Calu3 (cell line): ENCODE measurements at places on chromosomes 1 and 21. TPM values are rescaled to one million over a fixed set of nuclear protein-coding genes. Genes with fewer than 3 reads are reported as not detected.

GRCh38 chr1:25662061-25662460 is 45.5 kb downstream of the MAN1C1 start:
- H3K4me3 ChIP-seq: no peak overlapping the region
- no peaks in the 10 kb centered on the region for H3K36me3 ChIP-seq
- H3K27me3 ChIP-seq: peaks cover 43% of the 10 kb centered on the region
- peaks cover 12% of the 10 kb centered on the region for H3K4me1 ChIP-seq

The MROH9 gene
- total RNA-seq: not detected in 2 replicates

- no peaks in the 10 kb centered on the region for H3K36me3 ChIP-seq
- peak; percentile 53 for DNase-seq
- peak overlapping the region; percentile 94 for H3K27ac ChIP-seq
- no peaks in the 10 kb centered on the region for H3K27me3 ChIP-seq
- peaks cover 52% of the 10 kb centered on the region for H3K4me1 ChIP-seq
- H3K4me3 ChIP-seq: peak overlapping the region; percentile 42
These were observed 50.5 kb upstream of the PRRC2C start for GRCh38 chr1:171434717-171435346.

DNA sequence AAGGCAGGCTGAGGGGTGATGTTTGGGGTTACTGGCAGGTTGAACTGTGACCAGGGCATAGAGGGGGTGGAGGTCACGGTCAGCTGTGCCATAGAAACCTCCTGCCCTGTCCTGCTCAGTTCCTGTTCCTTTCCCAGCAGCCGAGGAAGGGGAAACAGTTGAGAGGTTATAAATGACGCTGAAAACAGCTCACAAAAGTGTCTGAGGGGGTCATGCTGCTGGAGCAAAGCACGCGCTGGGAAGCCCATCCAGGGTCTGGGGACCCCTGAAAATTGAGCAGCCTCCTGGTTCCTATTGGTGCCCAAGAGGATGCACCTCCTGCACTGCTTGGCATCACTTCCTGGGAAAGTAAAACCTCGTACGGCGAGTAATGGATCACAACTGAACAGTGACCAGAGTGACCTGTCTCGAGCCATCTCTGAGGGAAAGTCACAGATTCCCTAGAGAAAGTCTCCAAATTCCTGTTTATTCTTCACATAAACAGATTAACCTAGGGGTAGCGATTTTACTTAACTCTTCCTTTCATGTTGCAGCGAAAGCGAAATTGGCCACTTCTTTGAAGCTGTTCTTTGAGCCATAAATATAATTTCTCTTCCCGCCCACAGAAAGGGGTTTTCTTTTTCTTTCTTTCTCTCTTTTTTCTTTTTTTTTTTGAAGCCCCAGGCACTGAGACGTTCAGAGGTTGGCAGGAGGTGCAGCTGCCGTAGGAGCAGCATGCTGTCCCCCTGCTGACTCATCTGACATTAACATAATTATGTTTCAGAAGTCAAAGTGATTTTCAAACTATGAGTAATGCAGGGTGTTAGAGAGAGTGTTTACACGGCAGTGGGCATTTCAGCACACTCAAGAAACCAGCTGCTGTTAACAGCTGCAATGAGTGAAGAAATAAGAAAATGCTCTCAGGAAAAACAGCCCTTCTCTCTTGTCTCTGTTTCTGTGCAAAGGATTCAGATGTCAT is 41.8 kb upstream of the ATF3 start:
- peak; percentile 50 for DNase-seq
- H3K4me1 ChIP-seq: peaks cover 17% of the 10 kb centered on the region
- H3K27ac ChIP-seq: peak overlapping the region; percentile 66
- no peaks in the 10 kb centered on the region for H3K27me3 ChIP-seq
- H3K36me3 ChIP-seq: peaks cover 10% of the 10 kb centered on the region
- peak overlapping the region; percentile 64 for H3K4me3 ChIP-seq

DNA sequence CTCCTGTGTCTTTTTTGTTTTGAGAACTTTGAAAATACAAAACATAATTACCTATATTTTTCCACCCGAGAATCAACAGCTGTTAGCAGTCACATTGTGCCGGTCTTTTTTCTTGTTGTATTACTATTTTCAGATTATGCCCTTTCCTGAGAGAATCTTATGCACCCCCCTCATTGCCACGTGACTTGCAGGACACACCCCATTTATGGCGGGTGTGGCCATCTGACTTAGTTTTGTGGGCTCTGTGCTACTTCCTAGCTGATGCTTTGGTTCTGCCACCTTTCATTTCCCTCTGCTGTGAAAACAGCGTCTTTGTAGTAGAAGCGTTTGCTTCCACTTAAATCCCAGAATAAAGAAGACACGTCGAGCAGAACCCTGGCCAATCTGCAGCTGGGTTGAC is 82.8 kb upstream of the SOX13 start:
- no peaks in the 10 kb centered on the region for H3K36me3 ChIP-seq
- H3K27ac ChIP-seq: no peak overlapping the region
- no peaks in the 10 kb centered on the region for H3K4me1 ChIP-seq
- H3K4me3 ChIP-seq: no peak overlapping the region

- H3K36me3 ChIP-seq: peaks cover 36% of the 10 kb centered on the region
- no peak for DNase-seq
- no peak overlapping the region for H3K27ac ChIP-seq
- no peak overlapping the region for H3K4me3 ChIP-seq
These were observed 16.0 kb downstream of the RRP1 start for GRCh38 chr21:43805275-43805800.

- H3K36me3 ChIP-seq: no peaks in the 10 kb centered on the region
- no peaks in the 10 kb centered on the region for H3K27me3 ChIP-seq
- peak; percentile 38 for DNase-seq
These were observed 35.7 kb upstream of the SUCO start for GRCh38 chr1:172497230-172497629.

GRCh38 chr1:225733254-225733653 is 44.4 kb upstream of the SRP9 start:
- no peaks in the 10 kb centered on the region for H3K27me3 ChIP-seq
- H3K27ac ChIP-seq: no peak overlapping the region
- no peak overlapping the region for H3K4me3 ChIP-seq
- no peak for DNase-seq
- peaks cover 29% of the 10 kb centered on the region for H3K4me1 ChIP-seq
- no peaks in the 10 kb centered on the region for H3K36me3 ChIP-seq

The AADACL3 gene
- total RNA-seq: not detected in 2 replicates

- peaks cover 20% of the 10 kb centered on the region for H3K27me3 ChIP-seq
- peaks cover 3% of the 10 kb centered on the region for H3K36me3 ChIP-seq
- DNase-seq: no peak
- peaks cover 24% of the 10 kb centered on the region for H3K4me1 ChIP-seq
These were observed 123.1 kb upstream of the ADAR start for GRCh38 chr1:154730986-154731489.

The SLAMF9 gene
- not detected in 2 replicates for total RNA-seq

- H3K27ac ChIP-seq: peak overlapping the region; percentile 97
- peaks cover 11% of the 10 kb centered on the region for H3K36me3 ChIP-seq
- no peaks in the 10 kb centered on the region for H3K27me3 ChIP-seq
- peaks cover 48% of the 10 kb centered on the region for H3K4me1 ChIP-seq
- DNase-seq: no peak
- no peak overlapping the region for H3K4me3 ChIP-seq
These were observed 58.4 kb upstream of the EFHD2 start for GRCh38 chr1:15351310-15351709.

The SPATC1L gene
- total RNA-seq: 4.4 and 5.5 TPM in 2 replicates

DNA sequence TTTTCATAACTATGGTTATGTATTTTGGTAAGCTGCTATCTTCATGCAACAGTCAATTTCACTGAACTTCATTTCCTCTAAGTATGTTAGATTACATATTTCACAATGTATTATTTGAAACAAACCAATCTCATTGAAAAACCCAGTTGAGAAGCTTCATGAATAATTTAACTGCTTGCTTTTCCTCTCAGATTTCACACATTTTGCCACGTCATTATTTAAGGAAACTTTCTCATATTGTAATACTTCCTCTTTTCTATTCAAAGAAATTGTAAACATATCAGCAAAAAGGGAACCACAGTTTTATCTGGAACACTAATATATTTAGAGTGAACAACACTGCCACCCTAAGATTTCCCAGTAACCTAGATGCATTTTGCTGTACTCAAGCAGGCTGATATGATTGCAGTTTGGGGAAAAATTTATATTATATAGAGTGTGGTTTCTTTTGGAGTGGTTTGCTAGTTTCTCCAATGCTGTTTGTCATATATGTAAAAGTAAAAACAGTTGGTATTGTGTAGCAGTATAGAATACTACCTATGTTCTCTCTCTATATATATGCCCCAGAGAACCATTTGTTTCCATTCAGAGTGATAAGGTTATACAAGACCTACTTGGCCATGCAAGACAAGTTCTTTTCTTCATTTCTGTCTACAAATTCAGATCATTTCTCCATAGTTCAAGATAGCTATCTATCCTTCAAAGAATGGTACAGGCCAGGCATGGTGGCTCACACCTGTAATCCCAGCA is 28.4 kb upstream of the AHCTF1 start:
- H3K4me3 ChIP-seq: no peak overlapping the region
- no peaks in the 10 kb centered on the region for H3K27me3 ChIP-seq
- no peak overlapping the region for H3K27ac ChIP-seq

GRCh38 chr1:42835422-42835821 is 11.0 kb upstream of the ZNF691 start:
- no peaks in the 10 kb centered on the region for H3K27me3 ChIP-seq
- DNase-seq: no peak
- no peaks in the 10 kb centered on the region for H3K4me1 ChIP-seq
- no peak overlapping the region for H3K4me3 ChIP-seq

DNA sequence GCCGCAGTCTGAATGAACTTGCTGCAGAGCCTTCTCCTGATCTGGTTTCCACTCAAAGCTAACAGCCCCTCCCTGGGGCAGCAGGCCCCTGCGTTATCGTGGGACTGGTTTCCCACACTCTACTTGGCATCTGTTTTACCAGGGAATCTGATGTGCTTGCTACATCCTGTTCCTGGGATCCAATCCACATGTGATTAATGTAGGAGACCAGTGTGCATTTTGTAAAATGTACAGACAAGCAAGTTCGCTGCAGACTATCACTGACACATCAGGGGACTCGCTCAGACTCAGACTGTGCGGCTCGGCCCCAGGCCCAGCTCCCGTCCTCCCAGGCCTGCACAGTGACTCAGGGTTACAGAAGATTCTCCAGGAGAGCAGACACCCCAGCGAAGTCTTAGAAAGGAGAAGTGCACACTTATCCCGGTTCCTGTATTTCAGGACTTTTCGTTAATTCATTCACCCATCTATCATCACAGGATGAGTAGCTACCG is 340.1 kb downstream of the MATN1 start:
- DNase-seq: no peak
- H3K36me3 ChIP-seq: peaks cover 4% of the 10 kb centered on the region
- H3K4me1 ChIP-seq: peaks cover 12% of the 10 kb centered on the region
- no peak overlapping the region for H3K4me3 ChIP-seq

DNA sequence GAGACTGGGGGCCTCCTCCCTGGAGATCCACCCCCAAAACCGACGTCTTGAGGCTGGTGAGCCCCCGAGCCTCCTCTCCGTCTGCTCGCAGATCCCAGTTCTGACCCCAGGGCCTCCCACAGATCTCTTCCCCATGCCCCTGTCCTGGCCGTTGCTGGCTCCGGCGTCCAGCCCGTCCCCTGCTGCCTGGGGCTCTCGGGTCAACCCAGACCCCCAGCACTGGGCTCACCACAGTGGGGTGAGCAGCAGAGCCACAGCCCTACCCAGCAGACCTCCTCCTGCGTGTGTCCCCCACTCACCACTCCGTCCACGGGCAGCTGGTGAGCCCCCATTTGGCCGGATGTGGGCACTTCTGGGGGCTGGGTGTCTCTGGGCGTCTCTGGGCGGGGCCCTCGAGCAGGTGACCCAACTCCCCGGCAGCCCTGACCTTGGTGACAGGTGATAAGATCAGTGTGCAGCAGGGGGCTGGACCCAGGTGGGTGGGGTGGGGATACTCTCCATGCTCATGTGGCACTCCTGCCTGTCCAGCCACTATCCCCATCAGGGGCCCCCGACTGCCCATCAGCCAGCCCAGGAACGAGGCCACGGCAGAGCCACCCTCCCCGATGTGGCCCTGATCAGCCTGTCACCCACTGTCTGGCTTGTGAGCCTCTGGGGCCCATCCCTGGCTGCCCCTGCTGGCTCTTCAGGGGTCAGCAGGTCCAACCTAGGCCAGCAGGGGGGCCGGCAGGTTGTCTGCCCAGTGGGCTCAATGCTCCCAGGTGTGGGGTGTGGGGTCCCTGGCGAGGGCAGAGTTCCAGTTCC is 709 bp downstream of the TNFRSF14 start:
- DNase-seq: no peak
- peaks cover 31% of the 10 kb centered on the region for H3K36me3 ChIP-seq
- H3K4me1 ChIP-seq: peaks cover 8% of the 10 kb centered on the region
- H3K27me3 ChIP-seq: no peaks in the 10 kb centered on the region

- DNase-seq: no peak
- peak overlapping the region; percentile 100 for H3K4me3 ChIP-seq
- H3K27ac ChIP-seq: no peak overlapping the region
- H3K27me3 ChIP-seq: no peaks in the 10 kb centered on the region
- H3K4me1 ChIP-seq: peaks cover 39% of the 10 kb centered on the region
These were observed 2.2 kb downstream of the PRKAB2 start for GRCh38 chr1:147169840-147170674.

GRCh38 chr21:15060543-15061175 is 4.1 kb downstream of the NRIP1 start:
- H3K36me3 ChIP-seq: peaks cover 74% of the 10 kb centered on the region
- no peak for DNase-seq
- peak overlapping the region; percentile 72 for H3K4me3 ChIP-seq
- H3K4me1 ChIP-seq: peaks cover 49% of the 10 kb centered on the region

GRCh38 chr1:225446981-225447615 is 19.3 kb upstream of the LBR start:
- H3K27ac ChIP-seq: peak overlapping the region; percentile 92
- no peak overlapping the region for H3K4me3 ChIP-seq
- no peak for DNase-seq

The DISC1 gene
- 6.6 and 9.8 TPM in 2 replicates for total RNA-seq

The GPA33 gene
- total RNA-seq: not detected in 2 replicates

DNA sequence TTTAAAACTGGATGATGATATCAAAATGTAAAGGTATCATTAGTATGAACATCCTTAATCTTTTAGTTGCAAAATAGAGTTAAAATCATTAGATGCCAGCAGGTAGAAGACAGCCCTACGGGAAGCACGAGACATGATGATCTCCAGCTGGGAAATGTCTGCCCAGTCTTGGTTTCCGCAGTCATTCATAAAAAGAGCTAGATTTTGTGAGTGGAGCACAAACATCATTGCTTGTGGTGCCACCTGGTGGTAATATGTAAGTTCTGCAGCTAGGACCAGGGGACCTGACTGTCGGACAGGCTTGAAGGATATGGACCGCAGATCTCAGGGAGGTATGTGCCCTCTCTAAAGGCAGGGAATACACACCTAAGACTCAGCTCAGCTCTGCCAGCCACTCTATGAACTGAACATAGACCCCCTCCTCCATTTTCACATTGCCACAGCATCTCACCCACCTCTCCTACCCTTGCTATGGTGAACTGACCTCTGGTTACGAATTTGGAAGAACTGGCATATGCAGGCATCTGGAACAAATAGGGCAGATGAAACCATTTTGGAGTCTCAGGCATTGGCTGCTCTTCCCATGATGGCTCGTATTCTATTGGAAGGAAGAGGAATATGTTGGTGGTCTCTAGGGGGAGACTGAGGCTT is 9.2 kb downstream of the FCMR start:
- peaks cover 25% of the 10 kb centered on the region for H3K4me1 ChIP-seq
- H3K36me3 ChIP-seq: peaks cover 9% of the 10 kb centered on the region
- no peak overlapping the region for H3K4me3 ChIP-seq
- H3K27me3 ChIP-seq: peaks cover 20% of the 10 kb centered on the region
- peak; percentile 82 for DNase-seq
- H3K27ac ChIP-seq: no peak overlapping the region

The CAPN9 gene
- total RNA-seq: not detected in 2 replicates
